ENCODE measurements at places on chromosomes 1 and 21.

DNA sequence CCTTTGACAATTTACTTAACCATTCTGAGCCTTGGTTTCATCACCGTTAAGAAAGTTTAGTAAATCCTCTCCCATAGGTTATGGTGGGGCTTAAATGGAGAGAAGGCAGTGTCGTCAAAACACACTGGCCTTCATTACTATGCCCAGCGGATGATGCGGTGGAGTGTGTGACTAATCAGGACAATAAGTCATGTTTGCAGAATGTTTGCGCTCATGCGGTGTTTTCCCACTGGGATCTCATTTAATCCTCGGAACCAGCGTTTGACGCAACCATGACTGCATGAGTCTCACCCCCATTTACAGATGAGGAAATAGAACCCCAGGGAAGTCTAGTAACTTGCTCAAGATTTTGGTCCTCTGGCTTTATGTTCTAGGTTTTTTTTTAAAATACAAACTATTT is 17.5 kb downstream of the SLC26A9 start:
- no peak for DNase-seq

DNA sequence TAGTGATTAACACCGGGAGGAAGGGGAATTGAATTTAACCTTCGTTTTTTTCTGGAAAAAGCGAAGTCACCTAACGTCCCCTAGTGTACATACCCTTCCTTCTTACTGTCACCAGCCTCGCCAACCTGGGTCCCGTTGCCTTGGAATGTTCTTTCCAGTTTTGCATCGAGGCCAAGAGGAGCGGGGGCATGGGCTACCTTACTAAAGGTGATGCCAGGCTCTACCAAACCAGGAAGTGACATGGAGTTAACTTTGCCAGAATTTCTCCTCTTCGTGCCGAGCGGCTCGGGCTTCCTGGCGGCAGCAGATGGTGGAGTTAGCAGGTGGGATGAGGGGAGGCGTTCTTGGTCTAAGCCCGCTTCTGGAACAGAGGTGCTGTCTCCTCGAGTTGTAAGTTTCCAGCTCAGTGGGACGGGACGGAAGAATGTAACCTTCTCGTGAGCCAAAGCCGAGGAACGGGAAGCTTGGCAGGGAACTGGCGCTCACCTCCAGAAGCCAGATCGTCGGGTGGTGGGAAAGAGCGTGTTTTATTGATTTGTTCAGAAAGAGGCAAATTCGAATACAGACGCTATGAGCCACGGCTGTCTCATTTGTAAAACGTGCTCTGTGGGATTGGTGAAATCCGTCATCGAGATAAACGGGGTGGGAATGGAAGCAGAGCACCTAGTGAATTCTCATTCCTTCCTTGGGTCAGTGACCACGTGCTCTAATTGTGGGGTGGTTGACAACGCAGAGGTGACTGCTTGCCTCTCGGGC is 486 bp downstream of the NIPAL3 start:
- DNase-seq = no peak

GRCh38 chr1:201371792-201372191 is 5.7 kb downstream of the TNNT2 start:
- no peak for DNase-seq

GRCh38 chr1:230200276-230200675 is 133.2 kb downstream of the GALNT2 start:
- peak; percentile 52 for DNase-seq

DNA sequence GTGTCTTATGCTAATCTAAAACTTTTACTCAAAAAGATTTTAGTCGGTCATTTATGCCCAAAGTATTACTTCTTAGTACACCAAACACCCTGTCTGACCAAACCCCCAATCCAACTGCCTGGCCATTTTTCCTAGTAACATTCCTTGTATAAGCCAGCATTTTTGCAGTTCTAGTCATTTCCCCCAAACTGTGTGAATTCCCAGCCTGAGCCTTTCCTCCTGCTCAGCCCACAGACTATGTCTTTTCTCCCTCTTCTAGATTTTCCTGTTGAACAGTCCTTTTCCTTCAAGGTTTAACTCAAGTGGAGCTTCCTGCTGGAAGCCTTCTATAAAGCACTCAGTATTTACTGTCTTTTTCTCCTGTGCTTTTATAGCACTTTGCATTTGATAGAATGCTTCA is 843.8 kb downstream of the USP25 start:
- no peak for DNase-seq

- DNase-seq = no peak
Observed at GRCh38 chr1:185528084-185528676, 206.0 kb upstream of the HMCN1 start.

- peak; percentile 40 for DNase-seq
Observed at GRCh38 chr21:41753006-41753898, 13.6 kb downstream of the RIPK4 start.

DNA sequence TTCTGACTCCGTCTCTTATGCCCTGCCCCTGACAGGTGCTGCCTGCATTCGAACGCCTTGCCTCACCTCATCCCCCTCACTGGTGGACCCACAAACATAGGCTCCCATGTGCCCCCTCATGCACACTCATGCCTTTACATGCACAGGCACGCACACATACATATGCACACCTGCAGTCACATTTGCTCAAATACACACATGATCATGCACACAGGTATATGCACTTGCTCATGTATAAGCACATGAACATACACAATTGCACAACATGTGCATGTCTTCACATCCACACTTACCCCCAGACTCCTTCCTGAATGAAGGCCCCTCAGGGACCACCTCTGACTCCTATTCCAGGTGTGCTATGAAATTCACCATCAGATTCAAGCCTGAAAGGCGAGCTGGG is 506.9 kb downstream of the PTPRU start:
- DNase-seq = no peak

DNA sequence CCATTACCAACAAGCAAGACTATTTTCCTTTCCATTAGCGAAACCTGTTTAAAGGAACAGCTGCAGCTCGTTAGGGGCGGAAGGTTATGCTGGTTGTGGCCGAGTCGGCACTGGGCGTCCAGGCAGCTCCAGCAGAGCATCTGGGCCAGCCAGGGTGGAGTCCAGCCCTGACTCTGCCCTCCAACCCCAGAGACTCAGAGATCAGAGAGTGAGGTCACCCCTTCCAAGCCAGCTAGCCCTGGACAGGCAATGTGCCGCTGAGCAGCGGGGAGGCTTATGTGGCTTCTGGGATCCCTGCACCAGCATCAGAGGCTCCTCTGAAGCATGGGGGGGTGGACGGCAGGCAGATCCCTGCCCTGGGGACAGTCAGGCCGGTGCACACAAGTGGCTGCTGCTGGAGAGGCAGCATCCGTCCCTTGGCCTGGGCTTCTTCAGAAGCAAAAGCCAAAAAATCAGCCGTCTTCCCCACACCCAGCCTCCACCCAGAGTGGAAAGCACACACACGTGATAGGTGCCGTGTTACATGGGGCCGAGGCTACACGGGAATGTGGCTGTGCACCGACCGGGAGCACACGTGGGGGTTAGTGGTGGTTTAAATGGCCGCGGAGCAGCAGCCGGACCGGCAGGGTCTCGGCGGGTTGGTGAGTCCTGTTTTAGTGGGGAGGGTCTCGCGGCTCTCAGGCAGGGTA is 30.1 kb downstream of the SLC66A1 start:
- no peak for DNase-seq

DNA sequence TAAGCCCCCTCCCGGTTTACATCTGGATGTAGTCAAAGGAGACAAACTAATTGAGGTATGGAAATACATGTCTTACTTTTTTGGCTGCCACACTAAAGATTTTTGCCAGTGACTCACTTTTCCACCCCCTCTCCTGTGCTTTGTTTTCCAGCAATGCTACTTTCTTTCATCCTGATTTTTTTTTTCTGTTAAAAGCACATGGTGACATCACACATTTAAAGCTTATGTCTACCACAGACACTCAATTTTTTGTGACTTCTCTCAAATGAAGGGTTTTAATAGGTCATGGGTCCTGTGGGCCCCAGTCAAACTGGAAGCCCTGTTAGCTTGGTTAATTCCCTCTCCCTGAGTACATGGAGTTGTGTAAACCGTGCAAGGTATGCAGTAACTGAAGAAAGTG is 2.2 kb downstream of the PPP1R8 start:
- no peak for DNase-seq

DNA sequence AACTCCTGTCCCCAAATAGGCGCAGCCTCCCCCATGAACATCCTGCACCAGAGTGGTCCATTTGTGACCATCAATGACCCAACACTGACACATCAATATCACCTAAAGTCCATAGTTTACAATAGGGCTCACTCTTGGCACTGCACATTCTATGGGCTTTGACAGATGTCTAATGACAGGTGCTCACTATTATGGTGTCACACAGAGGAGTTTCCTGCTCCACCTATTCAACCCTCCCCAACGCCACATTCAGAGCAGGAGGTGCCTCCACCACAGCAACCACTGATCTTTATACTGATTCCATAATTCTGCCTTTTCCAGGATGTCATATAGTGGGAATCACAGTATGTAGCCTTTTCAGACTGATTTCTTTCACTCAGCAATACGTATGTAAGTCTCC is 24.2 kb downstream of the GNG4 start:
- no peak for DNase-seq

DNA sequence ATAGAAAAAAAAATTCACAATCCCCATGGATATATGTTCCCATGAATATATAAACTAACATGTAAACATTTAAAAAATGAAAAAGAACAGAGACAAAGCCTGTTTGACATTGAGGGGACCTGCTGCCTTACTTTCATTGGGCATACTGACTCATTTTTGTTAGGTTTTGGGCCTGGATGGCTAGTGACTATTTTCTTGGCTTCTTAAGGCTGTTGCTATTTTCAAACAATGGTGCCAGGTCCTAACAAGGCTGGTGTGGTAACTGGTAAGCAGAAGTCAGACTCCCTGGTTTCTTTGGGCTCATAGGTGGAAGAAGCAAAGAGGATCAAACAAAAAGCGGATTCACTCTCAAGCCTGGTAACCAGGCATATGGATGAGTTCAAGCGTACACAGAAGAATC is 51.0 kb downstream of the LAMC2 start:
- no peak for DNase-seq

- DNase-seq = no peak
Observed at GRCh38 chr21:32779983-32780382, 8.4 kb upstream of the PAXBP1 start.

GRCh38 chr1:25566730-25567341 is 23.4 kb downstream of the LDLRAP1 start:
- DNase-seq = no peak

- no peak for DNase-seq
Observed at GRCh38 chr1:48715921-48716320, 60.8 kb downstream of the BEND5 start.

DNA sequence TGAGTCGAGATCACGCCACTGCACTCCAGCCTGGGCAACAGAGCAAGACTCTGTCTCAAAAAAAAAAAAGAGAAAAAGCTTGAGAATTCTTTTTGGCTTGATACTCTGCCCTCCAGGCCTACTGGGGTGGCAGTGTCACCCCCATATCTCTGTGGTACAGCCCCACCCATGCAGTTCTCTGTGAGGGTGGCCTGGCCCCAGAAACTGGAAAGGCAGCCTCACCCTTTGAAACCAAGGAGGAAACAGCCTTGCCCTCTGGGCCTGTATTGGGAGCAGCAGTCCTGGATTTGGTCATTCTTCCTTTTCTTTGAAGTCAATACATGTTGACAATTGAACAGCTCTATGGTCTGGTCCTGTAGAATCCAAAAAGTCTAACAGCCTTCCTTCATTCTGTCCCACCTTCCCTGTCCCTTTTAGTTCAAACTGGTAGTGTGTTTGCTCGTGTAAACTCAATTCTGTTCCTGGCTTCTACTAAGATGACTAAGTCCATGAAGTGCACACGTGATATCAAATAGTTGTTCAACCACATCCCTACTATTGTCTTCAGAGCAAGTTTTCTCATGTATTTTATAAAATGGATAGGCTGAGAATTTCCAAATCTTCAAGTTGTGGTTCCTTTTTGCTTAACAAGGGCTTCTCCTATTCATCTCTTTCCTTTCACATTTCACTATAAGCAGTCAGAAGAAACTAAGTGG is 13.2 kb downstream of the ST7L start:
- DNase-seq = no peak

GRCh38 chr21:42062236-42063022 is 8.7 kb upstream of the UMODL1 start:
- DNase-seq = peak; percentile 73

DNA sequence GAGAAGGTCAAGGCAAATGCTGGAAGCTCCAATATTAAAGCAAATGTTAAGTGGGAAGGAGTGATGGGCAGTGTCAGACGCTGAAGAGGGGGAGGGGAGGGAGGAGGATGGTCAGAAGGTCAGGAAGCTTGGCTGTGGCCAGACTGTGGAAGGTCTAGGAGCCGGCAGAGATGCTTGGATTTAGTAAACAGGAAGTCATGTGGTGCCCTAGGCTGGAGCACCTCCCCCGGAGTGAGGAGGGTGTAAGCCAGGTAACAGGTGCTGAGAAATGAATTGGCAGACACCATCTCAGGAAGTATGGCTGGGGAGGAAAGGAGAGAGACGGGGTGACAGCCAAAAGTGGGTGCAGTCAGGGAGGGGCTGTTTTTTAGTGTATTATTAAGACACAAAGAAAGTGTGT is 17.7 kb downstream of the CSMD2 start:
- DNase-seq = no peak

DNA sequence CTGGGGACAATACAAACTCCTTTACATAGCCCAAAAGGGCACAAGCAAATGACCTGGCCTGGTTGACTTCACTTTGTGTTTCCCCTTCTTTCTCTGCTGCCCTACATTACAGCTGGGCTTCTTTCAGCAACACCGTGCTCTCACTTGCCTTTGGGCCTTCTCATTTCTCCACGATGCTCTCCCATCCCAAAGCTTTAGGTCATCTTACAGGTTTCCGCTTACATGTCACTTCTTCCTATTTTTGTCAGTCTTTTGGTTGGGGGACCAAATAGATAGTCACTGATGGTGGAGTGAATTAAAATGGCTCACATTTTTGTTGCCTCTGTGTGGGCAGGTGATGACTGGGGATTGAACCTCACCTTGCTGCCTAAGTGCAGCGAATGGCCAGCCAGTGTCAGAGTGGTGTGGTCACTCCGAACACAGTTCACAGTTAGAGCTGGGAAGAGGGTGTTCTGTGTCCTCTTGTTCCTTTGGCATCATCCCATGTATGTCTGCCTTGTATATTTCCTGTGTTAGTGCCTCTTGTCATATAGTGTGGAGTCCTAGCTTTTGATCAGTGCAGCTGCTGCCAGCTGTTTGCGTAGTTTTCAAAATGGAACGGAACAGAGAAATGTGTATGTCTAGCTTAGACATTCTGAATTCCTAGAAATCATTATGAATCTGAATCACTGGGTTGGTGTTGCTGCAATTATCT is 134.8 kb downstream of the NOS1AP start:
- no peak for DNase-seq

DNA sequence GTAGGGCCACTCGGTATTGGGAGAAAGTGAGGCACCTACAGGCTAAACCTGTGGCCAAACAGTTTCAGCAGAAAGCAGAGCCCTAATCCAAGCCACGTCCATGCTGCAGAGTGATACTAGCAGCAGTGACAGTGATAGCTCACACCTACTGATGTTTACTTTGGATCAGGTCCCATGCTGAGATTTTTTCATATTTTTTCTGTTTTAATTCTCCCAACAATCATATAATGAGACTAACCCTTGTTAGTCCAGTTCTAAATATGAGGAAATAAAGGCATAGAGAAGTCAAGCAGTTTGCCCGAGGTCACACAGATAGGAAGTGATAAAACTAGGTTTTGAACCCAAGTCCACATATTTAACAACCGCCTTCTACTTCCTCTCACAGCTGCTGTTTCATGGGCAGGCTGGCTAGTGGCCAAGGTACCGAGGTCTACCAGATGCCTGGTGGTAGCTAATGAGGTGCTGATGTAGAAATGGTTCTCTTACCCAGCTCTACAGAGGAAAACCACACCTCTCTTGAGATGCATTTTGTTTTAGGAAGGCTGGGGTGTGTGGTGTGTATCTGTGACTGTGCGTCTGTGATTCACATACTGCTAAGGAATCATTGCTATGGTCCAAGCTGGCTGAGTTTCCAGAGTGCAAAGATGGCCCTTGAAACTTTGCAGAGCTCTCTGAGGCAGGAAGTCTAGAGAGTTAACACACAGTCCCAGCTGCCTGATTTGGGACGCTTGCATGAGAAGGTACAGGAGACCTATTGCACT is 80.3 kb upstream of the ARTN start:
- peak; percentile 81 for DNase-seq
